Activated CD4-positive, alpha-beta T cell treated with anti-CD3 and anti-CD28 coated beads for 24 hours (primary cell): ENCODE measurements at places on chromosomes 16 and 17.

- no peak for DNase-seq
Observed at GRCh38 chr17:78766743-78767294, 15.3 kb downstream of the CYTH1 start.

GRCh38 chr16:24394341-24394740 lies 138.2 kb downstream of the CACNG3 start:
- no peak for DNase-seq

- no peak for DNase-seq
Observed at GRCh38 chr17:79913896-79914812, 74.9 kb upstream of the CBX4 start.

DNA sequence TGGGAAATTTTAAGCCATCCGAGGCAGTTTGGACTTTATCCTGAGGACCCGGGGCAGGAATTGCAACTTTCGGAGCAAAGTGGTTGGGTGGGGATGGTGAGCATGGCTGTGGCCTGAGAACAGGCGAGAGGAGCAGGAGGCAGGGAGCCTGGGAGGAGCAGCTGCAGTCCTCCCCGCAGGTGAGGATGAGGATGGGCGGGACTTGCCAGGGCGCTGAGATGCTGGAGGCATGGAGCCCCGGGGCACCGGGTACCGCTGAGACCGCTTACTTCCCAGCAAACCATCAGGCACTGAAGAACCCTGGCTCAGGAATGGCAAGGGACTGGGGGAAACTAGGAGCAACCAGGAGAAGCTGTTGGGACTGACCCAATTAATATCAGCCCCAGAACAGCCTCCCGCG lies 210.8 kb downstream of the GSG1L start:
- DNase-seq: no peak

DNA sequence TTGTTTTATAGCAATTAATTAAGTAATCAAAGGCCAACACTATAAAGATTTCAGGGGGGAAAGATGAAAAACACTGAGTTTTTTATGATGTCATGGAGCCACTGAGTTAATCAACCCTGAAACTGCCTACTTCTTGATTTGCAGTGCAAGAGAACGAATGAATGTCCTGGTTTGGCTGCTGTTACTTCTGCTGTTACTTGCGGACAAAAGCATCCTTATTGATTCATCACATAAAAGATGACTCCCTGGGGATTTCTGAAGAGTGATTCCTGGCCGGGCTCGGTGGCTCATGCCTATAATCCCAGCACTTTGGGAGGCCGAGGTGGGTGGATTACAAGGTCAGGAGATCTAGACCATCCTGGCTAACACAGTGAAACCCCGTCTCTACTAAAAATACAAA lies 10.9 kb upstream of the SPNS3 start:
- DNase-seq: no peak

DNA sequence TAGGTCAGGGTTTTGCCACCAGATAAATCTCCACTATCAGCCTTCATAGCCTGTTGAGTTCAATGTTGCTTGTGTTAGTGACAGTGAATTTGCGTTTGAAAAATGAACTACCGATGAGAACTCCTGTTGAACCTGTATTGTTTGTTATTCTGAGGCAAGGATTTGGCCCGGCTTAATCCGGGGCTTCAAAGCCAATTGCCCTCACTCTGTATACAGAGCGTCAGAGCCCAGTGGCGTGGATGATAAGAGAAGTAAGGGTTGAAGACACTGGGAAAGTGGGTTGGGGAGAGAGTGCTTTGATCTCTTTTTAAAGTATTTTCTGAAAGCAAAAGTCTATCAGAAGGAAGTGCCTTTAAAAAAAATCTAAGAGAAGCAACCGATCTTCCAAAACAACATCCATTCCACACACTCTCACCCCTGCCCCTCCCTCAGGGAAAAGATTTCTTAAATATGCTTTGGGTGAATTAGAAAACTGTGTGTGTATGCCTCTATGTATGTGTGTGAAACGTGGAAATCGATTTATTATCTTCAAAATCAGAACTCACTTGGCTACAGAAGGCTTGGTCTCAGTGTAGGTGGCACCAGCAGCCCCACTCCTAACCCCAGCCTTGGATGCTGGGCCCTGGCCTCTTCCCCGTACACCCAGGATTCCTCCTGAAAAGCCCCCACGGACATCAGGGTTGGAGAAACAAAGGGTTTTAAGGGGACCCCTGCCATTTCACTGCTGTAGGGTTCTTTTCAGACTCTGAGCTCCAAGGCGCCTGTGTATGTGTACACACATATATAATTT lies 8.8 kb downstream of the TBX4 start:
- DNase-seq: no peak

DNA sequence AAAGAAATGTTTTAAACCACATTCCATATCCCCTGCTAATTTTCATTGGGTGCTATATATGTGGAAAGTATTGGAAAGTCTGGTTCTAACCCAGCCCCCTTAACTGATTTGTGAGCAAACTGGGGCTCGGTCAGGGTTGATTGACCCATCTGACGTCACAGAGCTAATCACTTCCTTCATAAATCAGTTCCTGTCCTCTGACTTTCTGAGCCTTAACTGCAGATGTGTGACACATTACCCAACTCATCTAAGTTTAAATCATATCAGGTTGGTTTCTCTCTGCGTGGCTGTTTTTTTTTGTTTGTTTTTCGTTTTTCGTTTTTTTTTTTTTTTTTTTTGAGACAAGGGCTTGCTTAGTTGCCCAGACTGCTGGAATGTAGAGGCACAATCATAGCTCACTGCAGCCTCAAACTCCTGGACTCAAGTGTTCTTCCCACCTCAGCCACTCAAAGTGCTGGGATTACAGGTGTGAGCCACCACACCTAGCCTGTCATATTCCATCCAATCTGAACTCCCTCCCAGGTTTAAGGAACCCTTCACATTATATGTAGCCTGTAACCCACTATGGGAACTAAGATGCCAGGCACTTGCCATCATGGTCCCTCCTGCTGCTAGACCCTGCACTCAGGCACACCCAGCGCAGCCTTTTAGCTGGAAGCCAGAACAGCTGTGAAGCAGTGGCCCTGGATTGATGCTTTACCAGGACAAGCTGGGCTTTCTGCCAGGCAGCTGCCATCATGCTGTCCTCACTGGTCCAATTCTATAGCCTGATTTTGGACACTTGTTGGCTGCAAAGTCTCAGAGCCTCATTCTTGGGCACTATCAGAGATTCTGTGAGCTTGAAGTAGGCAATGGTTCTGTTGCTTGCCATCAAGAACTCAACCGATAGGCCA lies 6.9 kb upstream of the BPTF start:
- DNase-seq: no peak

- DNase-seq: no peak
Observed at GRCh38 chr17:68697850-68698361, 96.7 kb upstream of the FAM20A start.

DNA sequence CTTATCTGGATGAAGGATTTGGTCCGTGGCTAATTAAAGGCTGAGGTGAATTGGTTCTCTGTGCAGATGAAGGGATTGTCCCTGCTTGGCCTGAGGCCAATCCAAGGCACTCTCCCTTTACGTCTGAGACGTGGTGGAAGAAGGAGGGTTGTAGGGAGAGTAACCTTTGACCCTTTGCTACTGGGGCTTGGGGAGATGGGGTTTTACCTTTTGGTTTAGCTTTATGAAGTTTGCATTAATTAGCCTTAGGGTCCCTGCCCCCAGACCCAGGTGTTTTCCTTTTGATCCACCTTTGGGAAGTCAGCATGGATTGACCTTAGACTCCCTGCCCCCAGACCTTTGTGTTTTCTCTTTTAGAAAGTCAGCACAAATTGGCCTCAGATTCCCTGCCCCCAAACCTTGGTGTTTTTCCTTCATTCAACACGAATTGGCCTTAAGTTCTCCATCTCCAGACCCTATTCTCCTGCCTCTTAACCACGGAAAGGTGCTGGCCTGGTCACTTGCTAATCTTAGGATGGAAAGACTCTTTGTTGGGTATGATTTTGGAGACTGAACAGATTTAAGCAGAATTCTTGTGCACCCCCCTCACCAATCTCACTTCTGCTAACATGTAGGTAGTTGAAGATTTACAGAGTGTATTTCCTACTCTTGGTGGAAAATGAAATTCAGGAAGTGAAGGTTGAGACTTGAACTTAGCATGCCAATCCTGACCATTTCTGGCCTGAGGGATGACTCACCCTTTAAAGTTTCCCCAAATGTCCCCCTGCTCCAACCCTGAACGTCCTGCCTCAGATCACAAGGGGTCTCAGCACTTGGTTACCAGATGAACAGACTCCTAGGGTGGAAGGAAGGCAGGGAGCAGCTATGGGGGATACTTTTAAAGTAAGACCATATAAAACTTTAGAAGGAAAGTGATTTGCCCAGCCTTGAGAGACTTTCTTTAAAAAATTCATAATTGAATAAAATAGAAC lies 23.1 kb upstream of the MMD start:
- DNase-seq: no peak

- DNase-seq: no peak
Observed at GRCh38 chr17:47222047-47222446, 12.9 kb downstream of the MYL4 start.

GRCh38 chr16:84550096-84550495 lies 45.6 kb upstream of the MEAK7 start:
- DNase-seq: no peak

- DNase-seq: no peak
Observed at GRCh38 chr16:17348042-17348783, 122.5 kb downstream of the XYLT1 start.

- no peak for DNase-seq
Observed at GRCh38 chr17:76137001-76137350, 4.1 kb downstream of the FOXJ1 start.

- DNase-seq: no peak
Observed at GRCh38 chr17:74088285-74088933, 115.1 kb upstream of the RPL38 start.

DNA sequence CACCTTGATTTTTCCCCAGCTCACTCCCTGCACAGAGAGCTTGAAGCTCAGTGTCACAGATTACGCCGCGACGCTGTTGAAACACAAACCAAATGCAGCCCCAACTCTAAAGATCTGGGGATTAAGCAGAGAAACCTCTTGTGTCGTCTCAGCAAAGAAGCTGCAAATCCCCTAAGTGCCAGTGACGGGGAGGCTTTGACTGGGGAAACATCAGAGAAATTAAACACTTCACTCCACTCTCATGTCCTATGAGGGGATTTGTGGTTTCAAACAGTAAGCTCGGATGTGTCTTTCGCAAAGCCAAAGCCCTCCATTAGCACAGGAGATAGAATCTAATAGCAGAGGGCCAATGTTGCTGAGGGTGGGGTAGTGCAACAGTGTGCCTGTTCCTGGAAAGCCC lies 233.7 kb downstream of the HS3ST4 start:
- no peak for DNase-seq

- DNase-seq: peak; percentile 90
Observed at GRCh38 chr16:31476303-31477219, 4.6 kb downstream of the TGFB1I1 start.

DNA sequence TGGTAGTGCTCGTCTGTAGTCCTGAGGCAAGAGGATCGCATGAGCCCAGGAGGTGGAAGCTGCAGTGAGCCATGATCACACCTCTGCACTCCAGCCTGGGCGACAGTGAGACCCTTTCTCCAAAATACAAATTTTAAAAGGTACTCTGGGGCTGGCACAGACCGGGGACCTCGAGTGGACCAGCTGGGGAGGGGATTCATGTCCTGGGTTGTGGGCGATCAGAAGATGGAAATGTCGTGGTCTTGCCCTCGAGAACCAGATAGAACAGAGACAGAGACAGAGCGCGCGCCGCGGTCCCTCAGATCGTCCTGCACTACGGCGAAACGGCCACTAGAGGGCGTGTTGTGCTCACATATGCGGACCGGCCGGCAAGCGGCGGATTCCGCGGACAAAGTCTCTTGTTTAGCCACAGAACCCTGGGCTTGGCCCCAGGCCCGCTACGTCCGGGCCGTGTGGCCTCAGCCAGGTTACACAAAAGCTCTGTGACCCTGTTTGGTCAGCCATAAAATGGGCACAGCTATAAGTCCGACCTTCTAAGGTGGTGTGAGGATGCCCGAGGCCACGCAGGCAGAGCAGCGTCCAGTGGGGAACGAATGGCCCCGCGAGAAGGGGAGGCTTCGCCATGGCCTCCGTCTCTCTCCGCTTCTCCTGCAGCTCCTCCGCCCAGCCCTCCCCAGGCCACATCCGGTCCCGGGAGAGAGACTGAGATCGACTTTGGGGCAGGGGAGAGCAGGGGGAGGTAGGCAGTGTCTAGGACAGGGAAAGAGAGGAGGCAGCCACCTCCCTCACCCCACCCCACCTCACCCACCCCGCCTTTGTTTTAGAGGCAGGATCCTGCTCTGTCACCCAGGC lies 14.6 kb upstream of the SBK1 start:
- DNase-seq: peak; percentile 87

- DNase-seq: no peak
Observed at GRCh38 chr16:19044769-19045168, 22.6 kb upstream of the COQ7 start.

GRCh38 chr17:67503739-67504138 lies 126.7 kb downstream of the PITPNC1 start:
- no peak for DNase-seq

GRCh38 chr16:84237994-84238750 lies 1.6 kb downstream of the KCNG4 start:
- no peak for DNase-seq

DNA sequence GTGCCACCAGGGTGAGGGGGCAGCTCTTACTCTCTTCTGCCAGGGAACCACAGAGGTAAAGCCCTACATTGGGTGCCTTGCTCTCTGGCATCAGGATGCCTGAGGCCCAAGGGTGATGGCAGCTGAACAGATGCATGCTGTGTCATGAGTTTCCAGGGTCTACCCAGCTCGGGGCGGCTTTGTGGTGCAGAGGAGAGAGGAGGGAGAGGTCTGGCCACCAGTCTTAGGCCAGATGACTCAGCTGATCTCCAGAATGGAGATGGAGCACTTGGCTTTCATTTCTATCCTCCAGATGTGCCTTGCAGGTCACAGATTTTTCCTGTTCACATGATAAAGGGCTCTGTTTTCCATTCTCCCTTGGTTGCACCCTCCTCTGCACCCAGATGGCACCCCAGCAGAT lies 23.6 kb upstream of the USP22 start:
- DNase-seq: no peak

DNA sequence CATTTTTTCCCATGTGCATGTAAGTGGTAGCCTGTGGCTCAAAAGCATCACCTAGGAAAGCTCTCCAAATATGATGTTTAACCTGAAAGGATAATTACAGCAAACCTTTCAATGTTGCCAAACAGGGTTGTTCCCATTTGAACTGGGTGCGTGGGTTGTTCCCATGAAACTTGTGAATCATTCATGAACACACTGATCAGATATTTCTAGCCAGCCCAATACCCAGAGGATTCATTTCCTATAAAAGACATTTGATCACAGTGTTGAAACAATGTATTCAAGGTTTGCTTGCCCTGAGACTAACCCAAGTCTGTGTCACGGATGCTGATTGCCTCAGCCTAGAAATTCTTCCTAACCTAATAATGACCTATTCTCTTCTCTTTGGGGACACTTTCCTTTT lies 12.9 kb downstream of the KRT39 start:
- DNase-seq: no peak

GRCh38 chr16:89051521-89052166 lies 42.0 kb upstream of the ACSF3 start:
- no peak for DNase-seq

- no peak for DNase-seq
Observed at GRCh38 chr16:74372953-74373846, 2.9 kb upstream of the NPIPB15 start.

DNA sequence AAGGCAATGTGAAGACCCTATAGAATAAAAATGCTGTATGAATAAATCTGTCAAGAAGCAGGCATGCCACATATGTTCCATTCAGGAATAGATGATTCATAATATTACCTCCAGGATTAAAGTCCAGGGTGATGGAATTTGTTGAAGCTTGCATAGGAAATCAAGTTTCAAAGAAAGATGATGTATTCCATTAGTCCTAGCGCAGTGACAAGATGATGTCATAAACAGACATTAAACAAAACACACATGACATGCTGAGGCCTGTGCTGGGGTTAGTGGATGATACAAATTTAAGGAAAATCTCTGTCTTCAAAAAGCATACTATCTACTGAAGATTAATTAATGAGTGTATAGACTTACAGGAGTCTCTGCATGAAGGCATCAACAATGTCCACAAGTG lies 1025.2 kb downstream of the CDH11 start:
- no peak for DNase-seq
